ENCODE measurements at places on chromosomes 4 and X. TPM values are rescaled to one million over a fixed set of nuclear protein-coding genes. Genes with fewer than 3 reads are reported as not detected.
A peak's percentile ranks its signal among the peaks of the same experiment; 100 is the strongest.

Gene NIPAL1
- not detected for polyA plus RNA-seq

Gene C4orf51
- polyA plus RNA-seq = not detected

Gene NDUFB11
- 151 TPM for polyA plus RNA-seq

Gene LAS1L
- 31.8 TPM for polyA plus RNA-seq

Gene PPP2R2C
- polyA plus RNA-seq = not detected

GRCh38 chr4:87843936-87844335 is 11.2 kb downstream of the MEPE start:
- DNase-seq = no peak

GRCh38 chr4:81165861-81166430 is 49.1 kb downstream of the PRKG2 start:
- no peak for DNase-seq

GRCh38 chrX:130575831-130576389 is 174.1 kb downstream of the RBMX2 start:
- peak; percentile 1 for DNase-seq

DNA sequence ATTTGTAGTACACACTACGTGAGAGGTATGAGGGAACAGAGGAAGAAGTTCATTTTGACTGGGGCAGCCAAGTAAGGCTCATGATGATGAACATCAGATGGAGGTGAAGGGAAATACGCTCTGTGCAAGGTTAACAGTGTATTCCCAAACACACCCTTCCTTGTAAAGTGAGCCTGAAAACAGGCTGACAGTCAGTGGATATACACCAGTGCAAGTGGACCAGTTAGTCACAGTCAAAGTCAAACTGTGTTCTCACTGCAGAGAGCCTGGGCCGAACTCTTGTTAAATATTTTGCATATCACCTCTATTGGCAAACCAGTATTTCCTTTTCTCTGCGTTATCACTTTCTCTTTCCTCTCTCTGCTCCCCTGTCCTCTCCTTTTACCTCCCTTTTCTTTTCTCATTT is 23.4 kb upstream of the RHOH start:
- no peak for DNase-seq

DNA sequence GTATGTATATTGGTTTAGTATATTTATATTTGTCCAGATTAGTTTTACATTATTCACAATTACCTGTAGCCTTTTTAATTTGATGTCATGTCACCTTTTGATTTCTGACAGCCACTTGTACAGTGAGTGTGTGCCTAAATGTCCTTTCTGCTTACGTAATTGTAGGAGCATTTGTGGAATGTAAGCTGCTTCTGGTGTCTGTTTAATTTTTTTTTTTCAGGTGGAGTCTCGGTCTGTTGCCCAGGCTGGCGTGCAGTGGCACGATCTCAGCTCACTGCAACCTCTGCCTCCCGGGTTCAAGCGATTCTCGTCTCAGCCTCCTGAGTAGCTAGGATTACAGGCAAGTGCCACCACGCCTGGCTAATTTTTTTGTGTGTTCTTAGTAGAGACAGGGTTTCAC is 91.2 kb upstream of the XAGE2 start:
- DNase-seq = no peak

DNA sequence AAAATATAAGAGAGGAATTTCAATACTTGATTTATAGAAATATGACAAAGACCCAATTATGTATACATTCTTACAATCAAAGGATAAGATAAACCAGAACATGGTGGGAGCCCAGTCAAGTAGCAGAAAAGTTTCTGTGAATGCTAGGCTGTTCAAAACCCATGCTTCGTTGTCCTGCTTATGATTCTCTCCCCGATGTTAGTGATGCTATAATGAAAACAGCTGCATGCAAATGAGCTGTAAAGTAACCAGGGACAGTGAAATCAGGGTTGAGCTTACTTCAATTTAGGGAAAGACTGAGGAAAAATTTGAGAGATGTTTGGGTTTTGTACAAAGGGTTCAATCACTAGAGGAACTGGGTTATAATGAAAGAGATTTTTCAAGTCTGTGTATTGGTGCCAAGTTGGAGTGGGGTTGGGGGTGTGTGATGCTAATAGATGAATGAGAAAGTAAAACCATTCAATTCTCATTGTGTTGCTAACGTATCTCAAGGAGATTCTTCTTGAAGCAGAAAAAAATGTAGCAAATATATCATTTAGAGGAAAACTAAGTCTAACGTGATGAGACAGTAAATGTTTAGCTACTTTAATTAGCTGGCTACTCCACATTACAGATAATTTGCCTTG is 59.3 kb upstream of the PPP1R2C start:
- DNase-seq = no peak

DNA sequence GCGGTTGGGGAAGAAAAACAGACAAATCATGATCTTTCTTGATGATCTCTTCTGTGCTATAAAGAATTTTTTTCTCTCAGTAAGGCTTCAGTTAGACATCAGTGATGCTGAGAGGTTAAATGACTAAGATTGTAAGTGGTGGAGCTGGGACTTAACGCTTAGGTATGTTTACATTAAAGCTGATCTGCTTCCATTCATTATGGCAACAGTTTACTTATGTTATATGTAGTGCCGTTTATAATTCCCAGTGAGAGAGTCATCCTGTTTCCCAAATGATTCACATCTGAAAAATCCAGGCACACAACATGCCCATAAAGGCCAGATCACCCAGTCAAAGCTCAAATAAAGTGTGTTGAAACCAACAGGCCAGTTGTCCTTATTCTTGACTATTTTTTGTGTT is 50.1 kb downstream of the CENPVL3 start:
- DNase-seq = no peak

- peak; percentile 58 for DNase-seq
These were observed at the start of gene USP46 for GRCh38 chr4:52659001-52659721. TSS of gene USP46 (minus strand) at chr4:52659301. CDS start at chr4:52659150, 151 bp downstream.

- DNase-seq = no peak
These were observed 404.7 kb upstream of the GNPDA2 start for GRCh38 chr4:45131020-45131419.

- no peak for DNase-seq
These were observed 35.7 kb downstream of the AFAP1 start for GRCh38 chr4:7903791-7904516.

GRCh38 chrX:30673127-30673796 is 20.0 kb downstream of the GK start:
- DNase-seq = no peak
